ENCODE measurements at places on chromosomes 2 and 18.

- no peak for DNase-seq
These were observed 4.3 kb downstream of the FRZB start for GRCh38 chr2:182862091-182862490.

DNA sequence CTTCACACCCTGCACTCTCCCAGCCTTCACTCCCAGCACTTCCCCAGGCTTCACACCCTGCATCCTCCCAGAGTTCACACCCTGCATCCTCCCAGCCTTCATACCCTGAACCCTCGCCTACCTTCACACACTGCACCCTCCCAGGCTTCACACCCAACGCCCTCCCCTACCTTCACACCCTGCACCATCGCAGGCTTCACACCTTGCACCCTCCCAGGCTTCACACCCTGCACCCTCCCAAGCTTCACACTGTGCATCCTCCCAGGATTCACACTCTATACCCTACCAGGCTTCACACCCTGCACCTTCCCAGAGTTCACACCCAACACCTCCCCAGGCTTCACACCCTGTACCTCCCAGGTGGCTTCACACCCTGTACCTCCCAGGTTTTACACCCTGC lies 448.7 kb upstream of the MYT1L start:
- no peak for DNase-seq

DNA sequence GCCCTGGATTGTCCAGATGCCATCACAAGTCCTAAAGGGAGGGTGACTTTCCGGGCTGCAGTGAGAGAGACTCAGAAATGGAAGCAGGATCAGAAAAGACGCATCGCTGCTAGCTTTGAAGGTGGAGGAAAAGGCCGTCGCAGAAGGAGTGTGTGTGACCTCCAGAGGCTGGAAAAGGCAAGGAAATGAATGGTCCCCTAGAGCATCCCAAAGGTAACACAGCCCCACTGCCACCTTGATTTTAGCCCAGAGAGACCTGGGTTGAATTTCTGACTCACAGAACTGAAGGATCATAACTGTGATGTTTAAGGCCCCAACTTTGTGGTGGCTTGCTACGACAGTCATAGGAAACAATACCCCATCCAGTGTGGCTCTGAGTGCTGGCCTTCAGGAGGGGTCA lies 8.6 kb upstream of the NCK2 start:
- no peak for DNase-seq

GRCh38 chr2:8306530-8307351 lies 375.1 kb upstream of the ID2 start:
- DNase-seq = no peak

GRCh38 chr2:128357506-128358370 lies 39.1 kb upstream of the HS6ST1 start:
- no peak for DNase-seq

GRCh38 chr2:217482056-217482710 lies 520.6 kb downstream of the TNS1 start:
- DNase-seq = no peak

GRCh38 chr2:143787674-143788073 lies 658.5 kb downstream of the ARHGAP15 start:
- DNase-seq = no peak

- no peak for DNase-seq
These were observed 193.1 kb downstream of the SH3RF3 start for GRCh38 chr2:109322111-109322510.

DNA sequence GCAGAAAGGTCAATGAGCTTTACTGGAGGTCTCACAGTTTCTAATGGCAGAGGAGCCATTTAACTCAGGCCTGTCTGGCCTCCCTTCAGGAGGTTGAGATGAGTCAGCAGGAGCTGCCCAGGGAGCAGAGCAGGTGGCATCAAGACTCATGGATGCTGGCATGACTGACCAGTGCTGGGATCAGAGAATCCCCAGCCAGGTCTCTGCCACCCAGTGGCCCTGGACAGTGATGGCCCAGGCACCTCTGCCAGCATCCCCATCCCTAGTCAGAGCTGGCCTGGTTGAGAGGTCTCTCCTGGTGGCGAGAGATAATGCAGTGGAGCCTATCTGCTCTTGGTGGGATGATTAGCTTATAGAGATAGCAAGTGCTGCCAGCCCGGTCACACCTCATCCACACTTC lies 43.1 kb downstream of the GYPC start:
- no peak for DNase-seq

GRCh38 chr2:105744909-105745853 lies at the start of gene NCK2:
TSS of gene NCK2 (plus strand) at chr2:105744912. CDS start at chr2:105855064, 110,152 bp downstream.
- DNase-seq = peak; percentile 38

DNA sequence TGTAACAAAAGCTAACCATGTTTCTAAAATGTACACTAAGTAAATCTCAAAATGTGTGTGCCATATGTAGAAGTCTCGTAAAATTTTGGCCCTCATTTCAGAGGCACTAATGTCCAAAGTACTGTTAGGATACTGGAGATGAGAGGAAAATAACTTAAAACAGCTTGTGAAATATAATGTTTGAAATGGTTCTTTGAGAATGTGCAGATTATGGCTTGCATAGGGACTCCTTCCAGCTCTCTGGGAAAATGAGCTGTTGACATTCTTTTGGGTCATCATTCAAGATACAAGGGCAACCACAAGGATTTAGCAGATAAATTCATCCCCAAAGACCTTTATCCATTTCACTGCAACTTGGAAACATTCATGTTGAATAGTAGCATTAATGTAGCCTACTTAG lies 38.1 kb upstream of the OTX1 start:
- DNase-seq = no peak

DNA sequence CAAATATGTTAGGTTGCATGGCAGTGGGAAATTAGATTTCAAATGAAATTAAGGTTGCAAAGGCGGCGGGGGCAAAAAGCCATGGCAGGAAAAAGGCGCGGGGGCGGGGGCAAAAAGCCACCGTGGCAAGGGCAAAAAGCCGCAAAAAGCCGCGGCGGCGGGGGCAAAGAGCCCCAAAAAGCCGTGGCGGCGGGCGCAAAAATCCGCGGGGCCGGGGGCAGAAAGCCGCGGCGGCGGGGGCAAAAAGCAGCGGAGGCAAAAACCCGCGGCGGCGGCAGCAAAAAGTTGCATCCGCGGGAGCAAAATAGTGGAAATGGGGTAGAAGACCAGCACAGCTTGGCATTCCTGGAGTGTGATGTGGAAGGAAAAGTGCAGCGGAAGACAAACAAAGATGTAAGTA lies 417.1 kb downstream of the ANKRD30B start:
- no peak for DNase-seq

GRCh38 chr2:144470334-144470733 lies 49.6 kb downstream of the ZEB2 start:
- DNase-seq = no peak

DNA sequence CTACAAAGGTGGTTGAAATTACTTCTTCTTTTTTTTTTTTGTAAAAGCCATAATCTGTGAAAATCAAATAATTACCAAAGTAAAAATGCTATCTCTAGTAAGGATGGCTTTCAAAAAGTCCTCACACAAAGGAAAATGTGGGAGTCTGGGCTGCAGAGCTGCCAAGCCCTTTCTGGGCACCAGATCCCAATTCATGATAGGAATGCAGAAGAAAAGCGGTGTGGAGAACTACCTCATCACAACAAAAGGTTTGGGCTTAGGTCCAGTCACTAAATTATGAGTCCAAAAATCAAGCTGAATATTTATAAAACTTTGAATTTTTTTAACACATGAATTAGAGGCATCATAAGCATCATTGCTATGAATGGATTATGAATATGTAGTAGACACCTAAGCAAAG lies 30.8 kb upstream of the EPHA4 start:
- no peak for DNase-seq

- DNase-seq = no peak
These were observed 110.0 kb upstream of the KLF7 start for GRCh38 chr2:207275779-207276178.

DNA sequence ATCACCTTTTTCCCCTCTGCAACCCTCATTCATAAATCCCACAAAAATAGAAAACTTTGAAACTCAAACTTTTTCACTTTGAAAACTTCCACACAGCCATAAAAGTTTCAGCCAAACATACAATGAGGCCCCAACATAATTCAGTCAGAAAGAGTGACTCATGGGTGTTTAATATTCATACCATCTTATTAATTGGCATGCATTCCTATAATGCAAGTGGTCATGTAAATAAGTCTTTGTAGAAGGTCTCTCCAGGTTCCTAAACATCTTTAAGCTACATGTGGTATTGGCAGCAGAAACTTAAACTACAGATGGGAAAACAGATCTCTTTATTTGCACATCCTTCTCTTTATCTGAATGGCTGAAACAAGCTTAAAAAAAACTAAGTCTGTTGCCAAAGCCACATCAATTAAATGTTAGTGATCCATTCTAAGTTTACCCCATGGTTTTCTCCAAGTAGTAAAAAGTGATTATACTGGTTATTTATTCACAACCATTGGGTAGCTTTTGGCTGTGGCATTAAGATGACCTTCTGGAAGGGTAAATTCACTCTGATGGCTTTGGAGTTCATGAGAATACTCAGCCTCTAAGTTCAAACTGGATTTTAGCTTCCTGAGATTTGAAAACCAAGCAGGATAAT lies 70.2 kb upstream of the LYPD1 start:
- no peak for DNase-seq

DNA sequence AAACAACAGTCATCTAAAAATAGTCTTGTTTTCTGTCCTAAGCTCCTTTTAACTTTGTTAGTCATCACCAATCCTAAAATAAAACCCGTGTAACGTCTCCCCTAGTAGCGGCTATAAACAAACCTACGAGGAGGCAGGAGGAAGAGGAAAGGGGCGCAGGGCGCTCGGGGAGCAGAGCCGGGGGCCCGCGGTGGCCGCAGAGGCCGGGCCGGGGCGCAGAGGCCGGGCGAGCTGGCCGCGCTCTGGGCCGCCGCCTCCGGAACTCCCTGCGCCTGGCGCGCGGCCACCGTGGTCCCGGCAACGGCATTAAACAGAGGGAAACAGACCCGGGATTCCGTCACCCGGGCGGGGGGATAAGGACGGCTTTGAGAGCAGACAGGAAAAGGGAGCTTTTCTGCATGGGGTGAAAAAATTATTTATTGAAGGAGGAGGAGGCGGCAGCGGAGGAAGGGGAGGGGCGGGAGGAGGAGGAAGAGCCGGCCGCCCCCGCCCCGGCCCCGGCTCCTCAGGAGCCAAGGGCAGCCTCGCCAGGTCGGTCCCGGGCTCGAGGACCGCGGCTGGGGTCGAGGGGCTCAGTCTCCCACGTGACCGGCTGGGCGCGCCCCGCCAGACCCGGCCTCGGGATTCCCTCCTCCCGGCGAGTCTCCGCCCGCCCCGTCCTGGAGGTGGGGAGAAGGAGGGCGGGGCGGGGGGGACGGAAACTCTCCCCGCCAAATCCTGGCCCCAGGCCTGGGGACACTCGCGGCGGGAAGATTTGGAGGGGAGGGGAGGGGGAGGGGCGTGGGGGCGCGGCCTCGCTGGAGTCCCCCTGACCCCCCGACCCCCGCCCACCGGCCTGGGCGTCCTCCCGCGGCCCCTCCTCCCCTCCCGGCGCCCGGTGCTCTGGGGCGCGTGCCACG lies 1.8 kb upstream of the NFATC1 start:
- DNase-seq = peak; percentile 61
